ENCODE measurements at places on chromosomes 5 and 9. TPM values are rescaled to one million over a fixed set of nuclear protein-coding genes. Genes with fewer than 3 reads are reported as not detected.

DNAJC25 gene
- polyA plus RNA-seq: 7.3 TPM

DPH7 gene
- 26.2 TPM for polyA plus RNA-seq

DNA sequence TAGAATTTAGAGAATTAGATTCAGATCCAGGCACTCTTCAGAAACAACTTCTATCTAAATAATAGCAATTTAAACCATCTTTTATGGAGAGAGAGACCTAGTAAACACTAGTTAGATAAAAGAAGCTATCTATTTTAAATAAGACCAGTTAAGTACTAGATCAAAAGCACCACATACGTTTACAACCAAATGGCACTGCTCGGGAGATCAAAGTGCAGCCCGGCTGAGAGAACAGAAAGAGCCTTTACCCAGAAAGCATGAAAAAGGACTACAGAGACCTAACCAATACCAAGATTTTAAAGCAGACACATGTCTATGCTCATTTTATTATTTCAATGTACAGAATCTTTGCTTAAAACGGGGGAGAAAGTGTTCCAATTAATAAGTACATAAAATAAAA is 30.8 kb downstream of the LIX1 start:
- DNase-seq: no peak

DNA sequence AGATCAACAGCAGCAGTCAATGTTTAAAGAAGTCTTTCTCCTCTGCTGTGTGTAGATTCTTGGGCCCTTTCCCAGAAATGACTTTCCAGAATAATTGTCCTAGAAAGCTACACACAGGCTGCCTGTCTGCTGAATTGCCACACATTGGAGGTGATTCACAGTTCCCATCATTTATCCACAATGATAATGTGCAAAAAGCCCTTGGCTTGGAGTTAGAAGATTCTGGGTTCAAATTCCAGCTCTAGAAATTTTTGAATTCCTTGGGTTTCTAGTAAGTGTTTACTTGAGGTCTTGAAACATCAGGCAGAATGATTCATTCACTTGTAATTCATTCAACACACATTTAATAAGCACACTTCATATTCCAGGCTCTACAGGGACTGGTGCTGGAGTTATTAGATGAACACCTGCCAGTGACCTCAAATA is 28.6 kb upstream of the EPB41L4B start:
- peak; percentile 40 for DNase-seq

GRCh38 chr9:132582276-132582785 is at the start of gene BARHL1:
Gene BARHL1, plus strand, starts transcription at chr9:132582606. Its CDS starts 192 bp downstream, at chr9:132582798.
- DNase-seq: no peak

GRCh38 chr9:92882276-92882675 is 4.4 kb upstream of the ZNF484 start:
- DNase-seq: no peak

DNA sequence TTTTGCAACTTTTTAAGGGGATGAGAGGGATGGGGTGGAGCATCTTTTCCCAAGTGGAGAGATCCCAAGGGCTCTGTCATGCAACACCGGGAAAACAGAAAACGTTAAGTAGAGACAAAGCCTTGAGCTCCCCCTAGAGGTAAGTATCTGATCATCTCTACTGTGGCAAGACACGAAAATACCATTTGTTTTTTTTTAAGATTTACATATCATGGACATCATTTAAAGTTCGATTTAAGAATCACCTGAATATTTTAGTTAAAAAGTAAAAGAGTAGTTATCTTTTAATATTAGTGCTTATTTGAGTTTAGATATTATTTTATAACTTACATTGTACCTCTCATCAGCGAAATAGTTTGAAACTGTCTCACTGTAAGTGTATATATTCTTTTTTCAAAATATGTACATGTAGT is 200.4 kb downstream of the LRRC70 start:
- DNase-seq: no peak

GRCh38 chr5:17255471-17256021 is 38.1 kb downstream of the BASP1 start:
- DNase-seq: no peak

Data from keratinocyte (primary cell).